ENCODE measurements at places on chromosomes 4 and X.

GRCh38 chrX:136450050-136450830 lies 37.5 kb upstream of the BRS3 start:
- no peak for DNase-seq

DNA sequence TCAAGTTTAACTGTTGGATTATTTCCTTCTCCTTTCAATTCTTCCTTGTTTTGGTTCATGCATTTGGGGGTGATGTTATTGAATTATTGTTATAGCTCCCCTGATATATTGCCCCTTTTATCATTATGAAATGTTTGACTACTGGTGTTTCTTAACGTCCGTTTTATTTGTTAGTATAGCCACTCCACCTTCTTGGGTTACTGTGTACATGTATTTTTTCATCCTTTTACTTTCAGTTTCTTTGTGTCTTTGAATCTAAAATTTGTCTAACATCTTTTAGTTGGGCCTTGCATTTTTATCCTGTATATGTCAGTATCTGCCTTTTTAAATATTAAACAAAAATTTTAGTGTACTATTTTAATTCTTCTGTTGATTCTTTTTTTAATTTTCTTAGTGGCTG lies 88.7 kb downstream of the TNIP2 start:
- DNase-seq, result no peak

DNA sequence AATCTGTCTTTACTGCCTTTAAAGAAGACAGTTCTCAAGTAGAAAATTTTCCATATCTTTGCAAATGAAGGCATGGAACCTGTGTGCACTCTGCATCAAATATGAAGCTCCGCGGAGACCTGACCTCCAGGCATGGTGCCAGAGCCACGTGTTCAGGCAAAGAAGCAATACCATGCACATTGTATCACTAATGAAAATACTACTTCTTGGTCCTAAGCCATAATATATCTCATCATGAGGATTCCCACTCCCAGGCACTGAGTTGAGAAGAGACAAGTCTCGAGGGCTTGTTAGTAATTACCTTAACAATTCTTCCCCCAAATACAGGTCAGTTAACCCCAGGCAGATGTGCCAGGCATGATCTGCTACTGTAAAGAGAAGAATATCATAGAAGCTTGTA lies 56.7 kb downstream of the PCDH19 start:
- no peak for DNase-seq

- no peak for DNase-seq
These were observed 580.2 kb downstream of the MID1IP1 start for GRCh38 chrX:39381422-39381821.

DNA sequence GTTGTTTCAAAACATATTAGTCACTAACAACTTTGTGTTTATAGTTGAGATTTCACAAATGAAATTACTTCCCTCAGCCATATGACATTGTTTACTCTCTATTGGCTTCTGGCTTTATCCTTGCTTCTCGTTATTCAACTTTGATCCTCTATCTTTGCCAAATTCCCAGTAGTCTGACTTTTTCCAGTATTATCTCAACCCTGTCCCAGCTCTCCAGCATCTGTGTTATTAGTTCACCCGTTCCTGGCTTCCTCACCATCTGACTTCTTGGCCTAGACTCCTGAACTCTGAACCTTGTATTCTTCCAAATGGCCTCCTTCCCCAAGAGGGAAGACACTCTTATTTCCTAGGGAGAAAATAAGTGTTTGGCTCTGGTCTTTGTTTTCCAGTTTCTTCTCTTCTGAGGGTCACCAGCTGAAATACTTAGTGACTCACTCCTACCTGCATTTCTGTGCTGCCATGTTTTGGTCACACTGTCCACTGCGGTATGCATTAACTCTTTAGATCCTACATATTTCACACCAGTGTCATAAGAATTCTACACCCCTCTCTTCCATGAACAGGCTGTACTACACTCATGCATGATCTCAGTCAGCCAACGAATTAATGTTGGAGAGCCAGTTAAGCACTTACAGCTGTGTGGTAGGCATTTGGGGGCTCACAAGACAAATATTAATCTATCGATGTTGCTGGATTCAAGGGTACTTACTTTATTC lies 17.0 kb upstream of the ARHGAP24 start:
- no peak for DNase-seq

GRCh38 chr4:108570993-108571569 lies 49.3 kb upstream of the RPL34 start:
- DNase-seq, result no peak

DNA sequence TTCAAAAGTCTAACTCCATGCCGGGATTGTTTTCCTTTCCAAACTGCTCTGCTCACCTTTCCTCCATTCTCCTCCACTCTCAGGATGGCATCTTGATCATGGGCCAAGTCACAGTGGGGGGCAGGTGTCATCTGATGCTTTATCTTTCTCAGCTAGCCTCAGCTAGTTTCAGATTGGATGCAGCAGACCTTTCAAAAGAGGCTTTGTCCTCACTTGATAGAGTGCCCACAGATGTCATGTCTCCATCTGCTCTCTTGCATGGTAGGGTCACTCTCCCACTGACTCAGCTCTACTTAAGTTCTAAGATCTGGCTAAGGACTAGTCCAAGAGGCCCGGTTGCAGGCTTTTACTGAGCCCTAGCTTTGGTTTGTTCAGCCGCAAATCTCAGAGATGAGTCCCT lies 341.8 kb upstream of the GALNT7 start:
- no peak for DNase-seq

- no peak for DNase-seq
These were observed 349.8 kb downstream of the OPHN1 start for GRCh38 chrX:68083510-68083909.

DNA sequence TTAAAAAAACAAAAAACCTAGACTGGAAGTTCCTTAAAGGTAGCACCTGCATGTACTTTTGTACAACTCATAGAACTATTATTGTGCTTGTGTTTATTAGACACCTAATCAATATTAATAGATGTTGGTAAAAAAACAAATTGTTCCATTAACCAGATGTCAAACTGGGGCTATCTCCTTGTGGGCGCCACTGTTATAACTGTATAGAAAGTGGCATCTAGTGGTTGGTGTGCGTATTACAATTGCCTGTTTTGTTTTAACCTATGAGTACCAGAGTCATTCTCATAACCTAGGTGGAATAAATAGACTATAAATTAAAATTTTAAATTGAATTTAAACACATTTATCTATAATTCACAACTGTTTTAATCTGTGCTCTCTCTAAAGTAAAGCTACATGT lies 97.4 kb downstream of the COL4A5 start:
- no peak for DNase-seq

DNA sequence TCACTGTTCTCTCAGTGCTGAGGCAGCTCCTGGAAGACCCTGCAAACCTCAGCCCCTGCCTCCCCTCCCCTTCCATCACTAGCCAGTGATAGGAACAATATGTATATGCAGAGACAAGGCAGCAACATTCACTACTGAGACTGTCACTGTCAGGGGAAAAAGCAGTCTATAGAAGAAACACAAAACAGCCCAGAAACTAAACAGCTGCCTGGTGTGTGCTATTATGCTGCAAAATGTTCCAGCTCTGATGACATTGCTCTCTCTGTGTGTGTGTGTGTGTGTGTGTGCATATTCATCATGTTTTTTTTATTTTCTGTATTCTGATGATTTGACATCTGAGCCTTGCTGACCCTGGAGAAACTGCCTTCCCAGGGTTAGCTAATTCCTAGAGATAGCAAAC lies 147.2 kb downstream of the SPATA18 start:
- DNase-seq, result no peak

- no peak for DNase-seq
These were observed 70.6 kb downstream of the TRAPPC11 start for GRCh38 chr4:183729430-183730328.

GRCh38 chrX:154595559-154596249 lies 10.8 kb downstream of the CTAG1A start:
- DNase-seq, result no peak

- no peak for DNase-seq
These were observed 110.5 kb downstream of the ANXA3 start for GRCh38 chr4:78661921-78662521.

GRCh38 chrX:276581-277201 lies 4.5 kb upstream of the PLCXD1 start:
- DNase-seq, result no peak

DNA sequence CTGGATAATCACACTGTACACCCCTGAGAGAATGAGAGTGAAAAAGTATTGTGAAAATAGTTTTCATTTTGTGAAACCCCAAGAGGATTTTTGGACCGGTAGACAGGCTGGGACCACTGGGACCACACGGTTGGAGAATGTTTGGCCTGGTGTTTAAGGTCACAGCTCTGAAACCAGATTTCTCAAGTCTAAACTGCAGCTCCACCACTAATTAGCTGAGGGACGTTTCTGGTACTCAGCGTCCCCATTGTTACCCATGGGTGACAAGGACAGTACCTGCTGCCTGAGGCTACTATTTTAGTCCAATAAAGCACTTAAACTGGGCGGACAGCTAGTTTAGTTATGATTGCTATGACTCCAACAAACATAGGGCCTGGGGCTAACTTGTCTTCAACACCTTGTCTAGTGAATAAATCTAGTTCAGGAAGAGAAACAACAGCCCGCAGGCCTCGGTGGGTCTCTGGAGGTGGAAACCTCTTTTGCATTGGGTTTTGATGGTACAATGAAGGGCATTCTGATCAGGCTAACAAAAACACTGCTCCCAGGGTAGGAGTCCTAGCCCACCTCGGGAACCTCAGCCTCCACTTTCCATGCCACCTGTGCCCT lies 509 bp upstream of the USP11 start:
- DNase-seq, result no peak

DNA sequence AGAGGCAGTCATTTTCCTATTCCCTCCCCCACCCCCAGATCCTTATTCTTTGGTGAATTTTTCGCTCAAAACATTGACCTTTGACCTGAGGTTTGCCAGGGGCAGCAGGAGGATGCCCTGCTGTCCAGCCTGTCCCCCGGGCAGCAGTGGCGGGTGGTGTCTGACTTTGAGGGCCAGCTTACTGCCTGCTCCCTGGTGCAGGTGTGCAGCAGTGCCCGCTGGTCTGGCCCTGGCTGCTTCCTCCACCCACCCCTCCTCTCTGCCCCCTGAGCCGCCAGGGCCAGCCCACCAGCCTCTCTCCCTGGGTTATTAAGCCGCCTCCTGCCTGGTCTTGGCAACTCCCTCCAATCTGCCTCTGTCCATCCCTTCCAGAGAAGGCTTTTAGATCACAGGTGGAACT lies 40.8 kb upstream of the GRPEL1 start:
- DNase-seq, result no peak

DNA sequence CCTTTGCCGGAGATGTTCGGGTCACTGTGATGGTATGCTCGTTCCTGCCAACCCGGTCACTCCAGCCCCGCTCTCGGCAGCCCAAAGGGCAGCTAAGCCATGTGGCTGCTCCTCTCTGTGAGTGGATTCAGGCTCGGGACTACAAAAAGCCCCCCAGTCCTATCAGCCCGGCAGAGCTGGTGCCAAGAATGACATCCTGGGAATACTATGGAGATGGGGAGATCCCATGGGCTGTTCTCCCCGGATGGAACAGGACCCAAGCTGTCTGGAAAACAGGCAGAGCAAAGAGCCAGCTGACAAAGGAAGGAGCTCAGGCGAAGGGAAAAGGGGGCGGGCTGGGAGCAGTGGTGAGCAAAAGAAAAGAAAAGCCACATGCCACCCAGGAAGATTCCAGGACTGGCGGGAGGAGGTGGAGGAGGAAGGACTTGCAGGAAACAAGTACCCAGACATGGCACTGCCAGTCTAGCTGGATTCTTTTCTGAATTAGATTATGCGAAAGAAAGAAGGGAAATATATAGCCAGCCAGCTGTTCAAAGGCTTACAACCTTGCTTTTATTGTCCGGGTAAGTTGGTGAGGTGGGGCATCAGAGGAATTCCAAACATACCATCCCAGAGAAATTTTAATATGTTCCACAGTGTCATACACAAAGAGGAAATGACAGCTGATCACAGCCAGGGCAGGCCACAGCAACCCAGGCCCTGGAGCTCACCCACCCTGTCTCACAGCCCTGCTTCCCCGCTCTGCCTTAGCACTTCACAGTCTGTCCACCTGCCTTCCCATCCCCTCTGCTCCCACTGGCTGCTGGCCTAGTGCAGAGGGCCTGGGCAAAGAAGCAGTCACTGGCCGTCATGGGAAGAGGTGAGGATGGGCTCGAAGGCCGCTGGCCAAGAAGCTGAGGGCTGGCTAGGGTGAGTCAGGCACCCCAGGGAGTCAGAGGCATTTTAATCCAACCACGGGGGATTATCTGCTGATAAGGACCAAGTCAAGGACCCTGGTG lies 3.4 kb downstream of the NDP start:
- no peak for DNase-seq

GRCh38 chr4:181946902-181947301 lies 296.3 kb upstream of the TENM3 start:
- DNase-seq, result no peak

DNA sequence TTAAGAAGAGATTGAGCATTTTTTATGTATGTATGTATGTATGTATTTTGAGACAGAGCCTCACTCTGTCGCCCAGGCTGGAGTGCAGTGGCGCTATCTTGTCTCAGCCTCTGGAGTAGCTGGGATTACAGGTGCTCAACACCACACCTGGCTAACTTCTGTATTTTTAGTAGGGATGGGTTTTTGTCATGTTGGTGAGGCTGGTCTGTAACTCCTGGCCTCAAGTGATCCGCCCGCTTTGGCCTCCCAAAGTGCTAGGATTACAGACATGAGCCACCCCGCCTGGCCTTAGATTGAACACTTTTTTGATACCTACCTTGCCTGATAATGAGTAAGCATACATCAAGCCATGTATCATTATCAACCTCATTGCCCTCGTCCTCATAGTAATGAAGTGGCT lies 2.7 kb downstream of the N4BP2 start:
- no peak for DNase-seq

GRCh38 chr4:52052475-52052780 lies 1.3 kb downstream of the SPATA18 start:
- DNase-seq, result no peak

DNA sequence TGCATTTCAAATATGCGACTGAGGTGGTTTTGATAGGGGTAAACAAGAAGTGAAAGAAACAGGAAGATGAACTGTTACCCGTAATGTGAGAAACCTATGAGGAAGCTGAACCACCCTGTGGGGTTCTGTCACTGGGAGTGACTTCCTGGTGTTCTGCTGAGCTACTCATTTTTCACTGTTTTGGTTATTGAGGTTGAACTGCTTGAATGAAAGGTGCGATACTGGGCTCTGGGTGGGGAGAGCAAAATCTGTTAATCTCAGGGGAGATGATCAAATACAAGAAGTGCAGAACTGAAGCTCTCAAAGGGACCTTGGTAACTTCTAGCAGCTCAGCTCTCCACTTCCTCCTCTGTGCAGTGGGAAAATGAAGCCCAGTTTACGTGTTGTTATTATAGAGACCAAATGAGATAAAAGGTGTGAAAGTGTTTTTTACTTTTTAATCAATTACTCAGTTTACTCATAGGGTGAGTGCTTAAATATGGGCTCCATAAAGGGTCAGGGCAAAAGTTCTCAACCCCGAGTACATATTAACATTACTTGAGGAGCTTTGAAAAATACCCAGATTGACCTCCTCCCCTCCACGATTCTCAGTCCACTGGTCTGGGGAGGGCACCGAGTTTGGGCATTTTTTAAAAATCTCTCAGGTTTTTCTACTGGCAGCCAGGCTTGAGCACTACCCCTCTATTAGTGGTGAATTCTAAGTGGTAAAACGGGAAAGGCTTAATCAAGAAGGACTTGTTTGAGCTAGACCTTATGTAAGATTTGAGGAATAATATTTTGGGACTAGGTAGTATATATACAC lies 66.7 kb downstream of the COQ2 start:
- no peak for DNase-seq

GRCh38 chr4:134078230-134078914 lies 123.2 kb downstream of the PABPC4L start:
- DNase-seq, result no peak

- no peak for DNase-seq
These were observed 4.8 kb upstream of the GAR1 start for GRCh38 chr4:109810552-109811387.
